ENCODE measurements at places on chromosomes 11 and 22.

DNA sequence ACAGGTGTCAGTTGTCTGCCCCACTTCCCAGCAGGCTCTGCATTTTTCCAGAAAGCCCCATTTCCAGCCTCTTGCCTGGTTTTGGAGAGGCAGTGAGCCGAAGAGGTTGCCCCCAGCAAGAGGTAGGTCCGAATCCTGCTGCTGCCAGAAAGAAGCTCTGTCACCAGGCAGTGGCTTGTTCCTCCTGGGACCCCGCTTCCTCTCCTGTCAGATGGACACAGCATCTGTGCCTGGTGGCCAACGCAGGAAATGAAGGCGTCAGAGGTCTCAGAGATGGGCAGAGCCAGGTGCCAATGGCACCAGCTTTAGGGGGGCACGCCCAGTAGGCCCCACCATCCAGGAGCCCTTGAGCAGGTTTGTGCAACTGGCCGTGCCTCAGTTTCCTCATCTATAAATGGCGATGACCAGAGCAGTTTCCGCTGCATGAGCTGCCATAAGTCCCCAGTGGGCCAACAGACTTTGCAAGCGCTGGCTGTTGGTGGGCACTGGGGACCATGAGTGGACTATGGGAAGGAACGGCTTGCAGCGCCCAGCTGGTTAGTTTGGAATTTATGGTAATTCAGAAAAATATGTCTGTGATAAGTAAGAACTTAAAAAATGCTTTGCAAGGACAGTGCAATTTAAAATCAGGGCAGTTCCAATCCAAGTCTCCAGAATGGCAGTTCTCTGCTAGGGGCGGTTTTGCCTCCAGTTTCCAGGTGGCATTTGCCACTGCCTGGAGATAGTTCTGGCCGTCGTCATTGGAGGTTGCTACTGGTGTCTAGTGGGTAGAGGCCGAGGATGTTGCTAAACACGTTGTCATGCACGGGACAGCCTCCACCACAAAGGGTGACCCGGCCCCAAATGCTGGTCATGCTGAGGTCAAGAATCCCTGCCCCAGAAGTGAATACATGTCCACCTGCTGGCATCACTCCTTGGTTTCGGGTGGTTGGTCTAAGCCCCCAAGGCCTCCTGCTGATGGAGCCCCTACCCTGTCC lies 2.3 kb upstream of the OSBPL5 start:
- DNase-seq: no peak

DNA sequence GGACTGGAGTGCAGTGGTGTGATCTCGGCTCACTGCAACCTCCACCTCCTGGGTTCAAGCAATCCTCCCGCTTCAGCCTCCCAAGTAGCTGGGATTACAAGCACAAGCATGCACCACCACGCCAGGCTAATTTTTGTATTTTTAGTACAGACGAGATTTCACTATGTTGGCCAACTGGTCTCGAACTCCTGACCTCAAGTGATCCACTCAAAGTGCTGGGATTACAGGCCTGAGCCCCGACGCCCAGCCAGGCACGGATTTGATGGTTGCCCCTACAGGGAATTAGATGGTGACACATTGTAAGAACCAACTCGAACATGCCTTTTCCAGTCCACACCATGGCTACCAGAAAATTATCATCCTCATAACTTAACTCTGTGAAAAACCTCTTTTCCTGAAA lies 26.8 kb upstream of the RTL6 start:
- DNase-seq: no peak

DNA sequence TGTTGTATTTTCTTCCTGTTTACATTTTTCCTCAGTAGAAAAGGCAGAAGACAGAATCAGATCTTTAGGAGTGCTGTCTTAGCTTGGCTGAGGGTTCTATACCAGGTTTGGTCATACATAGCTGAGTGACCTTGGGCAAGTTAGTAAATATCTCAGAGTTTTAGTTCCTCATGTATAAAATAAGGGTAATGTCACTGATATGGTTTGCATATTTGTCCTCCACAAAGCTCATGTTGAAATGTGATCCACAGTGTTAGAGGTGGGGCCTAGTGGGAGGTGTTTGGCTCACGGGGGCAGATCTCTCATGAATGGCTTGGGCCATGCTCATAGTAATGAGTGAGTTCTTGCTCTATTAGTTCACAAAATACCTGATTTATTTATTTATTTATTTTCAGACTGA lies 7.5 kb upstream of the HTR3A start:
- DNase-seq: no peak

DNA sequence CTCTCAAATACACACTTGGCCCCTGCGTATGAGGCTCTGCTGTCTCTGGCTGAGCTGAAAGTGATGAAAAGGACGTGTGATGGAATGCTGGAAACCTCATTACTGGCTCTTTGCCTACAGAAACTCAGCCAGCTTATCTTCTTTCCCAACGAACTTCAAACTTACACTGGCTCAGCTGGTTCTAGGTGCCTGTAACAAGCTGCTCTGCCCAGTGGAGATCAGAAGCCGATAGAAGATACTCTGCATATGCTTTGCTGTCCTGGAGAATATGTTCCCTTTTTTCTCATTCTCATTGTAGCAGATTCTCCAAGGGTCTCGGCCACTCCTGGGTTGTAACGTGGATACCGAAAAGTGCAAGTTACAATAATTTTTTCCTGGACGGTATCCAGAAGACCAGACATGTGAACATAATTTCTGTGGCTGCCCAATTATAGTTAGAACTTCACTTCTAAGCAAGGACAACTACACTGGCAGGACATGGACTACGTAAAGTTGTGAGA lies 405.3 kb upstream of the CCDC90B start:
- no peak for DNase-seq

- DNase-seq: no peak
Measured at GRCh38 chr11:34052608-34053160, 1.2 kb downstream of the CAPRIN1 start.

- peak; percentile 51 for DNase-seq
Measured at GRCh38 chr22:40436505-40437431, 66.4 kb downstream of the SGSM3 start.

DNA sequence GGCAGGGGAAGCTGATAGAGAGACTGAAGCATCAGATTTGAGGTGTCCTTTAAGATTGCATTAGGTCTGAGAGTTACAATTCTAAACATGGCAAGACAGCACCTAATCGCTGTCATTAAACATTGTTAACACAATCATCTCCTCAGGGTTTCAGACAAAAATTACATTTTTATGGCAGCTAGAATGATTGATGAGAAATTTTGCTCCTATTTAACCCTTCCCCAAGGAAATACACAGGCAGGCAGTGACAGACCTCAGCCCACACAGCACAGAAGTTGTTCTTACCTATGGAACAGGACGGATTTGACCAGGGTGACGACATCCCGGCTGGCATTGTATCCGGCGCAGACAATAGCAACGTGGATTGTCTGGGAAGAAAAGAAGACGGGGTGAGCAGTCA lies 294.3 kb downstream of the LARGE1 start:
- DNase-seq: no peak

DNA sequence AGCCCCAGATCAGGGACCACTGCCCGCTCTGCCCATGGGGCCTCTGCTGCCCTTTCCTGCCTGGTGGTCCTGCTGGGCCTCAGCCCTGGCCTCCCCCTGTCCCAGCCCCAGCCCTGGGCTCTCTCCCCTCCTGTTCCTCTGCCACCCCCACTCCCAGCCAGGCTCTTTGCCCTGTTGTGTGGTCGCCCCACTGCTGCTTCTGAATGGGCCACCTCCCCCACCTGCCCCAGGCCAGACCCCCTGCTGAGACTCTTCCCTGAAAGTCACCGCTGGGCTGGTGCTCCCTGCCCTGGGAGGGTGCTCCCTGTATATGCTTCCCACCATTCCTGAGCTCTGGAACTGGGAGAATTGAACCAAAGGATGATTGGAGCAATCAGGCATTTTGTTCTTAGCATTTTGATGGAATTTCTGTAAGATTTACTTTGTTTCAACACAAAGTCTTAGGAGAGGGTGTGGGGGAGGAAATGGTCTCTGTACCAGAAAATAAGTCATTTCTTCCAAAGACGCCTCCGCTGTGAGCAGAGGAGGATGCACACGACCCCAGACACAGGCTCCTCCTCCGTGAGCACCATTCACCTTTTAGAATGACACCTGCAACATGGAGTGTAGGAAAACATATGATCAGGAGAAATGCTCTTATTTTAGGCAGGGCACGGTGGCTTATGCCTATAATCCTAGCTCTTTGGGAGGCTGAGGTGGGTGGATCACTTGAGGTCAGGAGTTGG lies 5.2 kb downstream of the APOBEC3B start:
- no peak for DNase-seq

- no peak for DNase-seq
Measured at GRCh38 chr11:8095806-8096522, 15.0 kb downstream of the TUB start.

GRCh38 chr11:114159802-114160632 lies 100.5 kb downstream of the ZBTB16 start:
- peak; percentile 28 for DNase-seq

- no peak for DNase-seq
Measured at GRCh38 chr11:70928854-70929598, 323.4 kb downstream of the SHANK2 start.

DNA sequence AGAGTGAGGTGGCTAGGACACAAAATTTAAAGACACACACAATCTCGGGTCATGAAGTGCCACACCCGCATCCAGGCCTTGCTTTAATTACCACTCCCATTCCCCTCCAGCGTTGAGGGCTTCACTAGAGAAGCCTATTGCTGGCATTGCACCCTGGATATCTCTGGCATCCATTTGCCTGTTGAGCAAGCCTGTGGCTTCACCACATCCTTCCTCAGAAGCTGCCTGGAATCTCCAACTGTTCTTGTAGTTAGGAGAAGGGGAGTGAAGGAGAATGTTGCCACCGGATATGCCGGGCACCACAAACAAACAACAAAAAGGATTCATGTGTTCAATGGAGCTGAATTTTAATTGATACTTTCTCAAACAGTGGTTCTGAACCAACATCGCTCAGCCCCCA lies 34.4 kb upstream of the RCN1 start:
- no peak for DNase-seq

GRCh38 chr11:72228229-72228843 lies 3.8 kb downstream of the INPPL1 start:
- DNase-seq: no peak

DNA sequence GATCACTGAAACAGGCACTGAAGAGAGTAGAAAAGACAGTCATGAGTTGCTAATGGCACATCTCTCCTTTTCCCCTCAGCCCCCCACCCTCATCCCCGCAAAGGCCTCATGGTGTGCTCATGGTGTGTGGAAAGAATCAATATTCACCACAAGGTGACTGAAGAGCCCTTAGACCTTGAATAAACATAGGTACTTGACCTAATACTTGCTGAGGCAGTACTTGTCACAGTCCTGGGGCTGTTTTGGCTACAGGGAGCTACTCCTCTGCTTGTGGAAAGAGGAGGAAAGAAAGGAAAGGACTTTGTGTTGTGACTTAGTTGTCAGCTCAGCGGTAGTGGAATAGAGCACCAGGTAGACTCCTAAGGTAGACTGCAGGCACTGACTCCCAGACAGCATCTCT lies 537.8 kb upstream of the CCDC179 start:
- no peak for DNase-seq

GRCh38 chr11:59000003-59000402 lies 60.7 kb downstream of the GLYATL1 start:
- no peak for DNase-seq

GRCh38 chr11:78039391-78039918 lies 16.4 kb upstream of the KCTD14 start:
- no peak for DNase-seq

- DNase-seq: peak; percentile 41
Measured at GRCh38 chr11:27700351-27701301, at the start of gene BDNF. TSS of gene BDNF (minus strand) at chr11:27700455. CDS start at chr11:27658564, 41,891 bp downstream.

DNA sequence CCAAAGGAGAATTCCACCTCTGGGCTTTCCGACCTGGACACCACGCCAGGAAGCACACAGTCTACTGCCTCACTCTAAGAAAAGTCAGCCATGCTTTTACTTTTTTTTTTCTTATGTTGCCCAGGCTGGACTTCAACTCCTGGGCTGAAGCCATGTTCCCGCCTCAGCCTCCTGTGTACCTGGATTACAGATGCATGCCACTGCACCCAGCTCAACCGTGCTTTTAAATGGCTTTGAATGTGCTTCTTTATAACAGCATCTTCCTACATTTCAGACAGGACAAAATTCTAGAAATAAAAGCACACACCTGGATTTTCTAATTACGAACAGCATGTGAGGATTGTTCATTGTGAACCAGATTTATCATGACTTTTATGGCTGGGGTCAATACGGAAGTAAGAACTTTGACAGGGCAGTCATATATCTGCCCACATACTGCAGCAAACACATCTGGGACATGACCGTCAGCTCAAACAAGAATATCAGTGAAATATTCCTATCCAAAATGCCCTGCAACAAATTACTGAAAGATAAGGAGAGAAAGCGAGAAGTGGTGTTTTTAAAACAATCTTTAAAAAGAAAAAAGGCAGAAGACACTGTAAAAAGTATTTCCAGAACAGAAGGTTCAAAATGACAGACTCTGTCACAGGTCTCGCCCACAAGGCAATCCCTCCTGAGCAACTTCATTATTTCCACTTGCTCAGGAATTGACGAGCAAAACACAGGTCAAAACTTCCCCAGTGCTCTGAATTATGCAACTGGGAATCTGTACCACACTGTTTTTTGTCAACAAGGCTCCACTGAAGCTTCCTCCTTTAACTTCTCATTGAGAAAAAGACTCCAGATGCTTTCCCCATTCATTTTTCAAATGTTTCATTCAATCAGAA lies 42.1 kb downstream of the PACSIN2 start:
- no peak for DNase-seq

- DNase-seq: no peak
Measured at GRCh38 chr22:20109411-20110358, 6.2 kb upstream of the RANBP1 start.

DNA sequence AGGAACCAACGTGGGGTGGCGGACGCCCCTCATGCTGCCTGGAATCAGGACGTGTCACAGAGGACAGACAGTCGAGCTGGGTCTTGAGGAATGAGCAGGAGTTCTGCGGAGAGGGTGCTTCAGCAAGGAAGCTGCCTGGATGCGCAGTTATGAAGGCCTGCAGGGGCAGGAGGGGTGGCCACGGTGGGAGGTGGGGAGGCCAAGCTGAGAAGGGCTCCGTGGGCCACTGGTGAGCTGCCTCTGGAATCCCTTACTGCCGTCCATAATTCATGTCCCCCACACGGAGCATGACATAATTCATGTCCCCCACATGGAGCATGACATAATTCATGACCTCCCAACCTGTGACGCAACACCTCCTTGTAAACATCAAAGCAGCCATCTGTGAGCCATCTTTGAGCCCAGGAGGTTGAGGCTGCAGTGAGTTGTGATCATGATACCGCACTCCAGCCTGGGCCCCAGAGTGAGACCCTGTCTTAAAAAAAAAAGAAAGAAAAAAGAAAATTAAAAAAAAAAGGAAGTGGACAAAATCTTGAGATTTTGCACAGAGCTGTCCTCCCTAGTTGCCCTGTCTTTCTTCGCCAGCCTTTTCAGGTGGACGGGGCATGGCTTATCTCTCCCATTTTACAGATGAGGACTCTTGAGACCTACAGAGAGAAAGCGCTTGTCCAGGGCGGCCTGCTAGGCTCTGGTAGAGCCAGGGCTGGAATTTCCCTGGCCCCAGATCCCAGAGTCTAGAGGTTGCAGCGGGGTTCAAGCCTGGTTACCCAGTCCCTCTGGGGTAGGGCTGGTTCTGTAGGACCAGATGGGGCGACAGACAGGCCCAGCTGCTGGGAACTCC lies 24.3 kb upstream of the PICK1 start:
- DNase-seq: no peak
